ENCODE measurements at places on chromosomes 7 and 10. TPM values are rescaled to one million over a fixed set of nuclear protein-coding genes. Genes with fewer than 3 reads are reported as not detected.

The FFAR4 gene
- not detected for total RNA-seq

DNA sequence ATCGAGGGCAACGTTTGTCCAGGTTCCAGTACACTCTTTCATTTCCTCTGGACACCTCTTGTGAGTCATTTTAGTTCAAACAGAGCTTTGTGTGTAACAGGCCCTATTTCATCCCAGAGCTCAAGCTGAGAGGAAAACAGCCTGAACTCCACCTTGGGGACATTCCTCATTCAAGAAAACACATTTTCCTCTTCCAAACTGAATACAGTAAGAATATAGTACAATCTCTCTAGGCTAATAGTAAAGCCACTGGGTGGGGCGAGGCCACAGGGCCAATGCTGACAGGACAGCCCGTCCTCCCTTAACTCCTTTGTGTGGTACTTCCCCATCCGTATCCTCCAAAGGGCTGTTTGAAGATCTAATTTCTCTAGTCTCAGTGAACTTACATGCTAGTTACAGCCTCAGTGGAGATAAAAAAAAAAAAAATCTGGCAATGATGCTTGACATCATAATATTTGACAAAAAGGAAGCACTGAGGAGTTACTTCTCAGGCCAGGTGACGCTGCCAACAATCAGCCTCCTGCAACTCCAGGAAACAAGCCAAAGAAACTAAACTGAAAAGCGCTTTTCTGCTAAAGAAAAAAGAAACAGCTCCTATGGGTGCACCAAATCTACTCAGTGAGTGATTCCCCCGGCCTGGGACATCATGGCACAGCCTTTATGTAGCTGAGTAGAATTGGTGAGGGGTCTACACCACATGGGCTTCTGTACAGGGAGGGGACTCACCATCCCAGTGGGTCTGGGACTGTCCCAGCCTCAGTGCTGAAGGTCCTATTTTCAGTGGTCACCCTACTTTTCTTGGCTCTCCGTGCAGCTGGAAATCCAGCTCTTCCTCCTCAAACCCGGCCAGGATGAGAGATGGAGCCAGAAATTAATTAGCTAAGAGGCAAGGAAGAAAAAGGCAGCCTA, 238.2 kb upstream of the NEBL start:
- H3K4me1 ChIP-seq = no peaks in the 10 kb centered on the region
- H3K4me3 ChIP-seq = no peak overlapping the region
- H3K27me3 ChIP-seq = no peaks in the 10 kb centered on the region
- H3K36me3 ChIP-seq = no peaks in the 10 kb centered on the region

GRCh38 chr10:30550967-30551815, 78.4 kb downstream of the LYZL2 start:
- H3K27me3 ChIP-seq = no peaks in the 10 kb centered on the region
- H3K4me3 ChIP-seq = no peak overlapping the region

DNA sequence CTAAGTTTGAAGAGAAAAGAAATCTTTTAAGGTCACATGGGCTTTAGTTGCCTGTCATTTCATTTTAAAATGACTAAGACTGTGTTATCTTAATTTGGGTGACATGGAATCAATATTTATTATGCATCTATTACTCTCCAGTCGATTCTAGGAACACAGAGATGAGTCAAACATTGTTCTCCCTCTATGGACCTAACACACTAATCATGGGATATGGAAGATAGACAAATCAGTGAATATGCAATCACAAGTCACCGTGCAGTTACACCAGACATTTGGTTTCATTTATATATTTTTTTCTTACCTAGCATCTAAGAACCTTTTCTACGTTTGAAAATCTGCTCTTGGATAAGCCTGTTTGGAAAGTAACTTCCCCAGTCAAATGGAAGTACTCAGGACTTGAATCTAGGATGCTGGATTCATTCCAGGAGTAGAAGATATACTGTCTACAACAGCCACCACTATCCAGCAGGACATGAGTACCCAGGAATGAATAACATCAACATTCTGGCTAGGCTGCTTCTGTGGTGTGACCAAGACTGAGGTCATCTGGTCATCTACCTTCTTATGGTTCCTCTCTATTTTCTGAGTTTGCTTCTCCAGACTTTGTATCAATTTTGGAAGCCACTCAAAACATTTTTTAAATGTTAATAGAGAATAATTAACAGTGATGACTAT, 902.9 kb upstream of the LRRN3 start:
- no peaks in the 10 kb centered on the region for H3K27me3 ChIP-seq
- H3K4me1 ChIP-seq = no peaks in the 10 kb centered on the region
- H3K27ac ChIP-seq = no peak overlapping the region

- no peak overlapping the region for H3K4me3 ChIP-seq
- no peaks in the 10 kb centered on the region for H3K36me3 ChIP-seq
- no peak overlapping the region for H3K27ac ChIP-seq
- H3K27me3 ChIP-seq = no peaks in the 10 kb centered on the region
Observed at GRCh38 chr7:157431951-157432540, 95.2 kb downstream of the DNAJB6 start.

DNA sequence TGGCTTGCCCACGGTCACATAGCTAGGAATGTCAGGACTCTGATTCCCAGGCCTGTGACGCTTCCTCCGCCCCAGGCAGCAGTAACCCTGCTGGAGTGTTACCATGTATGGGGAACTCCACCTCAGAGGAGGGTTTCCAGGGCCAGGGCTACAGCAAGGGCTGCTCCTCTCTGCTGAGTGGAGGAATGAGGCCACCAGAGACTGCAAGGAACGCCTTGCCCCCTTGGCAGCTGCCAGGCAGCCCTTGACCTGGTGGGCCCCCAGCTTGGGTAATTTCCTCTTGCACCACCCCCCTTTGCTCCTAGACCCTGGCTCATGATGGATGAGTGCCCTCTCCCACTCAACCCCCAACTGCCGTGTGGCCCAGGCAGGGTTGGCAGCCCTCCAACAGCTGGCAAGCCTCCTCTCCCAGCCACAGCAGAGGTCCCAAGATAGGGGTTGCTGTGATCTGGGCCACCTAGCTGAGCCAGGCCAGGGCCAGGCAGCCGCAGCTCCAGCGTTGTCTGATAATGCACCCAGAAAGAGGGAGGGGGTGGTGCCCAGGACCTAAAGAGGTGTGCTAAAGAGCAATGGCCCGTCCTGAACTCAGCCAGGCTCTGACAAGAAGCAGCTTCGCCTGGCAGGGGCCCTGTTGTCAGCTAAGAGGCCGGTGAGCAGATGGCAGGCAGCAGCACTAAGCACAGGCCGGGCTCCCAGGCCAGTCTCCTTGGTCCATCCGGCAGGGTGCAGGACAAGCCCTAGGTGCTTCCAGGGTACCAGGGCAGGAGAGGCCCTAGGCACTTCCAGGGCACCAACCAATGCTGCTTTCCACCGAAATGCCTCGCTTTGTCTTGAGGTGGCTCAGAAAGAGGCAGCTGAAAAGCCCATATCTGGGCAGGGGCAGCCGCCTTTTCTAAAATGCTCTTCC, 35.4 kb downstream of the DRGX start:
- no peaks in the 10 kb centered on the region for H3K4me1 ChIP-seq
- no peak overlapping the region for H3K27ac ChIP-seq
- H3K27me3 ChIP-seq = no peaks in the 10 kb centered on the region
- no peaks in the 10 kb centered on the region for H3K36me3 ChIP-seq

DNA sequence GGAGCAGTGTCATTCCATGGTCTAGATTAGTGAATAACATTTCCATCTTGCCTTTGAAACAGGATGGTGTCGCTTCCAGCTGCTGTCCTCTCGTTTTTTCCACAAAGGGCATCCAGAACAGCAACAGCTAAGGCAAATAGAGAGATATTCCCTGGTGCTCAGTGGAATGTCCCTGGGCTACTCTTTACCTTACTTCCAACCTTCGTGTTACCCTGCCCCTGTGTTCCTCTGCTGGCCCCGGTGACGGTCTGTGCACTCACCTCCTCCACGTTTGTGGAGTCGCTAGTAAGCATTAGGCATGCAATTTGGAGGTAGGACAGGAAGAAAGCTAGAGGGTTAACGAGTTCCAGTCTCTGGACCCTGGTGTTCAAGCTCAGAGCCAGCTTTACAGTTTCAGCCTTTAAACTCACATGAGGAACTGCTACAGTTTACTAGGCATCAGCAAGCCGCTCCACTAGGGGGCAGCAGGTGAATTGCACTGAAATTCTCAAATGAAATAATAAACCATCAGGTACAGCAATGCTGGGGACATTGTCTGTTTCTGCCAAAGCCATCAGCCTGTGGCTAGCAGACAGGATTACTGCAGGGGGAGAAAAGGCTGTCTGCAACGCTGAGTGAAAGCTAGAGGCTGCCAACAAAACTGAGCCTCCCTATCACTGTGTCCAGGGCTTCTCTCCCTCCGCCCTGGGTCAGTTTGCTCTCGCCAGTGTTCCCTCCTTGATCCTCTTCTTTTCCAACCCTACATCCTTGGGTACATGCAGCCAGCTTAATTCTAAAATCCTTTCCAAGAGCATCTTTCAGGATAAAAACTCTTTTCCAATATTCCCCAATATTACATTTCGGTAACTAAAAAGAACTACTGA, 9.0 kb downstream of the MRPL32 start:
- no peaks in the 10 kb centered on the region for H3K27me3 ChIP-seq
- no peak overlapping the region for H3K27ac ChIP-seq

GRCh38 chr7:47625861-47626715, 44.2 kb upstream of the TNS3 start:
- no peaks in the 10 kb centered on the region for H3K36me3 ChIP-seq
- H3K4me1 ChIP-seq = peaks cover 21% of the 10 kb centered on the region
- H3K27ac ChIP-seq = peak overlapping the region; percentile 23
- no peak overlapping the region for H3K4me3 ChIP-seq

DNA sequence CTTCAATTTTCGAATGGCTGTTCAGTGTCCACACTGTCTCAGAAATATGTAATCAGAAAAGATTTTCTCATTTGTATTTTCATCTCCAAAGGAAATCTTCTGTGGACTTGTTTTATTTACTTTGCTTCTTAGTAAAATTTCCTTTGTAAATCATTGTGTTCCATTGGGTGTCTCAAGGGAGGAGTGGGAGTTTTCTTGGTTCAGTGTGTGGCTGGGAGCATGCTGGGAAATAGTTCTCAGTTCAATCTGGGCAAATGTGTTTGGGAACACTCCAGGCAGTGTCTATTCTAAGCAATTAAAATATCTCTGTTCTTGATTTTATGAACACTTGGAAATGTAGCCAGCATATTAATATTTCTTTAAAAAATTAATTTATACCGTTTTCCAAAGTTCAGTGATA, 1019.8 kb downstream of the CNTNAP2 start:
- no peaks in the 10 kb centered on the region for H3K27me3 ChIP-seq
- H3K27ac ChIP-seq = no peak overlapping the region
- DNase-seq = no peak
- no peaks in the 10 kb centered on the region for H3K36me3 ChIP-seq
- no peaks in the 10 kb centered on the region for H3K4me1 ChIP-seq

DNA sequence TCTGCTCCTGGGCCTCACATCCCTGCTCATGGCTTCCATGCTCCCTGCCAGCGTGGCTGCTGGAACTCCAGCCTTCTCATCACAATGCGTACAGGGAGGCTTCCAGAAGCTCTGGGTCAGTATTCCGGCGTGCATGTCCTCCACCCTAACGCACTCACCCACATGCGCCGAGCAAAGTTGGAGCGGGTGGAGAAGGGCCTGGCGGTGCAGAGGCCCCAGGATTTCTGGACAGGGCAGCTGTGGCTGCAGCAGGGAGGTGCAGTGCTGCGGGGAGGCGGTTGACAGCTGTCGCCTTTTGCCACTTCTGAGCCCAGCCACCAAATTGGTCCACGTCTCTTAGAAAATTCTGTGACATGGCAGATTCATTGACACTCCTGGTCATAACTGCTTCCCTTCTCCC, 33.6 kb upstream of the FAM20C start:
- no peaks in the 10 kb centered on the region for H3K36me3 ChIP-seq
- no peaks in the 10 kb centered on the region for H3K4me1 ChIP-seq
- H3K27ac ChIP-seq = no peak overlapping the region
- DNase-seq = no peak

- H3K36me3 ChIP-seq = no peaks in the 10 kb centered on the region
- H3K4me3 ChIP-seq = no peak overlapping the region
- no peaks in the 10 kb centered on the region for H3K4me1 ChIP-seq
- H3K27me3 ChIP-seq = no peaks in the 10 kb centered on the region
Observed at GRCh38 chr7:111174510-111174909, 83.6 kb downstream of the LRRN3 start.

GRCh38 chr7:93948873-93949272, 27.3 kb downstream of the GNG11 start:
- H3K27me3 ChIP-seq = no peaks in the 10 kb centered on the region
- DNase-seq = no peak
- no peaks in the 10 kb centered on the region for H3K36me3 ChIP-seq
- H3K27ac ChIP-seq = no peak overlapping the region
- H3K4me1 ChIP-seq = no peaks in the 10 kb centered on the region
- H3K4me3 ChIP-seq = no peak overlapping the region

DNA sequence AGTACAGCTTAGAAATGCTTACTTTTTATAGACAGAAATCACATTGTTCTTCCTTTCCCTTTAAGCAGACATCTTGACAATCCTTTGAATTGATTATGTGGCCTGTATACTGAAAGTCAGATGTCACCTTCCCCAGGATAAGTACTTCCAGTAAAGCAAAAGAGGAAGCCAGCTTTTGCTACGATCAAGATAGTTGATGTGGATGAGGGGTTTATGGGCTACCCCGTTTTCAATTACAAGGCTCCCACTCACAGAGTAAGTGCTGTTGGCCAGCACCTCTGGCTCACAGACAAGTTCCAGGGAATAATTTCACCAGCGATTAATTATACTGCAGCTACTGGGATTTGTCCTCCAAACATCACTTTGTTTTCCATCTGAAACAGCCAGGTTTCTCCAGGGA, 95.1 kb upstream of the SAMD8 start:
- peak overlapping the region; percentile 31 for H3K27ac ChIP-seq
- H3K4me1 ChIP-seq = no peaks in the 10 kb centered on the region
- H3K4me3 ChIP-seq = no peak overlapping the region

GRCh38 chr10:98953251-98953650, 282.4 kb downstream of the HPSE2 start:
- H3K27me3 ChIP-seq = no peaks in the 10 kb centered on the region
- no peak overlapping the region for H3K4me3 ChIP-seq
- no peak overlapping the region for H3K27ac ChIP-seq
- no peaks in the 10 kb centered on the region for H3K4me1 ChIP-seq
- no peak for DNase-seq
- H3K36me3 ChIP-seq = no peaks in the 10 kb centered on the region

The RNF32 gene
- total RNA-seq = not detected

GRCh38 chr10:51367127-51367526, 292.8 kb downstream of the PRKG1 start:
- no peaks in the 10 kb centered on the region for H3K36me3 ChIP-seq
- DNase-seq = no peak
- no peaks in the 10 kb centered on the region for H3K4me1 ChIP-seq
- peak overlapping the region; percentile 21 for H3K4me3 ChIP-seq

- H3K4me3 ChIP-seq = no peak overlapping the region
- peaks cover 2% of the 10 kb centered on the region for H3K4me1 ChIP-seq
- no peak for DNase-seq
- H3K36me3 ChIP-seq = no peaks in the 10 kb centered on the region
- no peaks in the 10 kb centered on the region for H3K27me3 ChIP-seq
Observed at GRCh38 chr7:116351966-116352365, 141.6 kb downstream of the TES start.

GRCh38 chr10:113226831-113227445, 276.9 kb downstream of the TCF7L2 start:
- no peak overlapping the region for H3K27ac ChIP-seq
- H3K4me1 ChIP-seq = no peaks in the 10 kb centered on the region
- no peaks in the 10 kb centered on the region for H3K36me3 ChIP-seq
- no peak overlapping the region for H3K4me3 ChIP-seq
- no peak for DNase-seq

- no peaks in the 10 kb centered on the region for H3K27me3 ChIP-seq
- no peak for DNase-seq
- H3K4me3 ChIP-seq = no peak overlapping the region
- H3K36me3 ChIP-seq = no peaks in the 10 kb centered on the region
- H3K4me1 ChIP-seq = no peaks in the 10 kb centered on the region
Observed at GRCh38 chr7:129401228-129401966, 32.8 kb upstream of the STRIP2 start.

The MSMB gene
- not detected for total RNA-seq
